IPS DF 19.7 (cell line): ENCODE measurements at places on chromosomes 3 and 15.

GRCh38 chr3:8460815-8461456 is 40.7 kb upstream of the LMCD1 start:
- no peak for DNase-seq

DNA sequence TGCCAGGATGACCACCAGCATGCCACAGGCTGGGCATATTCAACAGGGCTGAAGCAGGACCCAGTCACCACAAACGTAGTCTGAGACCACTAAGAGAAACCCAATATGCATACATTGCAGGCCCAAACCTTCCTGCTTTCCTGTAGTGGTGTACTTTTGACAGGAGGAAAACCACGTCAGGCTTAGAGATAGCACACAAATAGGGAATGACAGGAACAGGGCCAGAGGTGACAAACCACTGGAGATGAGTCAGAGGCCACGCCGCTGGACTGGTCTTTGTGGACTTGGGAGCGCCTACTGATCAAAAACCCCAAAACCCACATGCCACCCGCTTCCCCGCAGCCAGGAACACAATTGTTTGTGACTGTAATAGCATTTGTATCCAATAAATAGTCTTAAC is 3.6 kb upstream of the EFCAB12 start:
- no peak for DNase-seq

DNA sequence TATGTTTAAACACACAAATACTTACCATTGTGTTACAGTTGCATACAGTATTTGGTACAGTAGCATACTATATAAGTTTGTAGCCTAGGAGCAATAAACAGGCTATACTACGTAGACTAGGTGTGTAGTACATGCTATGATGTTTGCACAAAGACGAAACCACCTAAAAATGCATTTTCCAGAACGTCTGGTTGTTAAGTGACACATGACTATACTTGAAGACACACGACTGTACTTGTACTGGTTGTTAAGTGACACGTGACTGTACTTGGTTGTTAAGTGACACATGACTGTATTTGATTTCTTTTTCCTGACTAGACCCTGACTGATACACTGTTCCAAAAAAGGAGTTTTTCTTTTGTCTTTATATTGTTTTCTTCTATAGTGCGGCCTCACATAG is 34.1 kb downstream of the RAB8B start:
- no peak for DNase-seq

DNA sequence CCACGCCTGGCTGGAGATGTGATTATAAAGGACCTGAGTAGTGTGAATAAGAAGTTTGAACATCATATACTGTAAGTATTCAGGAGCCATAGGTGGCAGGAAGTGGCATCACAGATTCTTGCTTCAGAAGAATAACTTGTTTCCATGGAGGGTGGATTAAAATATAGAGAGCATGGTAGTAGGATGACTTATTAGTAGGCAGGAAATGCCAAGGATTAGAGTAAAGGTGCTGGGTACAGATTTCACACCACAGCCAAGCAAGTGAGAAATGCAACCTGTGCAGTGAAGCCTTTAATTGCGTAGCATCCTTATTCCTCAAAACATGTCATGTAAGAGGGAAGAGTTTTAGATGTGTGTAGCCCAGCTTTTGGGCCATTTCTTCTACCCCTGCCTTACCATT is 30.8 kb downstream of the IFT122 start:
- no peak for DNase-seq

GRCh38 chr3:182597621-182598041 is 195.7 kb upstream of the ATP11B start:
- no peak for DNase-seq

DNA sequence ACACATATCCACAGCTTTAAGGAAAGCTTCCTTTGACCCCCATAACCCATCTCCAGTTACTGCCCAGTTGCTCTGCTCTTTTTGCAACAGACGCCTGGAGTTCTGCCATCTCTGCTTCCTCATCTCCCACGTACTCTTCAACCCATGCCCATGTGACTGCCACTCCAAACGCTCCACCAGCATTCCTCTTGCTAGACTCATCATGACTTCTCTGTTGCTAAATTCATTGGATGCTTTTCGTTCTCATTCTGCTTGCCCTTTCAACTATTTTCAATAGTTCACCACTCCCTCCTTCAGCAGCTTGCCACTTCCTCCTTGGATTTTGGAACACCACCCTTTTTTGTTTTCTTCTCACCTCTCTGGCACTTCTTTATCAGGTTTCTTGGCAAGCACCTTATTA is 2.7 kb upstream of the KNSTRN start:
- no peak for DNase-seq

GRCh38 chr3:58754074-58754473 is 87.5 kb upstream of the FAM3D start:
- DNase-seq, result no peak

GRCh38 chr3:102354818-102355515 is 79.8 kb upstream of the ZPLD1 start:
- no peak for DNase-seq

DNA sequence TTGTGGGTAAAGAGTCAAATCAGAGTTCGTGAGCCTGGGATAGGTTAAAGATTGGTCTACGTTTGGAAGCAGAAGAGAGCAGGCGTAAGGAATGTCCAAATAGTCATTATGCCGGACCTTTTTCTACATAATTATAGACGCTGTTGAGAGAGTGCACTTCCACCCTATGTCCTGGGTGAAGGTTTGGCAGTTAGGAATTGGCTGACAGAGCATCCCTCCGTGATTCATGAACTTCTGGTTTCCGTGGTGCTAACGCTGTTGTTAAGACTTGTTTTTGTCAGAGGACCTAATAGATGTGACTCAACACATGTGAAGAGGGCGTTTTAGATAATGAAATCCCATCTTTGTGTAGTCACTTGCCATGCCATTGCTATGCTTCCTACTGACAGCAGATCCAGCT is 1.1 kb downstream of the EAF1 start:
- DNase-seq, result no peak

DNA sequence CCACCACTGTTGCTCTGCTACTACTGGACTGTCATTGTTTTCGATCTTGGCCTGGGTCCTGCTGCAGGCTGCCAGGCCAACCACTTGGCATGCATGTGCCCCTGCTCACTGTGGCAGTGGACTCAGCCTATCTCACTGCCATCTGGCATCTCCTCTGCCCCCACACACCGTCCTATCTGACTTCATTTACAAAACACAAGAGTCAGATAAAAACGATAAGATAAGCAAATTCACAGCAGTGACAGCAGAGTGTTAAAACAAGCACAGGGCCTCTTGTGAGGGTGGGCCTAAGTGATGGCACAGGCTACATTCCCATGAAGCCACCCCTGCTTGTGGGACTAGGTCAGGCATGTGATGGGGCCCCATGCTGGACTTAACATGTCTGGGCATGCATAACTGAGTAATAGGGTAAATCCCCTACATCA is 68.1 kb downstream of the CRYGS start:
- DNase-seq, result no peak

DNA sequence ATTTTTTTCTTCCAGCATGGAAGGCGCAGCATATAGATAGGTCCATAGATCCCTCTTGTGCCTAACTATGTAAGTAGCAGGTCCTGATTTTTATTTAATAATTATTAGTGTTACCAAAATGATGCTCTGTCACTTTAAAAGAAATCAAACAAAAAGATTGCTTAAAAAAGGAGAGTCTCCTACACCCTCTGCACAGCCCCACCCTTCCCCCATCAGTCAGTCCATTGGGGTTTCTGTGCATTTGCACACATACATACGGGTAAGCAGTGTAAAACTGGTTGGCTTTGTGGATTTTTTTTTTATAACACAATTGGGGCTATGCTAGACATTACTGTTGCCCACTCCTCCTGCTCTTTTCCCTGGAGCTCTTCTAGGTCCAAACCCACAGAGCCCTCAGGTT is 7.0 kb upstream of the RPP14 start:
- no peak for DNase-seq

DNA sequence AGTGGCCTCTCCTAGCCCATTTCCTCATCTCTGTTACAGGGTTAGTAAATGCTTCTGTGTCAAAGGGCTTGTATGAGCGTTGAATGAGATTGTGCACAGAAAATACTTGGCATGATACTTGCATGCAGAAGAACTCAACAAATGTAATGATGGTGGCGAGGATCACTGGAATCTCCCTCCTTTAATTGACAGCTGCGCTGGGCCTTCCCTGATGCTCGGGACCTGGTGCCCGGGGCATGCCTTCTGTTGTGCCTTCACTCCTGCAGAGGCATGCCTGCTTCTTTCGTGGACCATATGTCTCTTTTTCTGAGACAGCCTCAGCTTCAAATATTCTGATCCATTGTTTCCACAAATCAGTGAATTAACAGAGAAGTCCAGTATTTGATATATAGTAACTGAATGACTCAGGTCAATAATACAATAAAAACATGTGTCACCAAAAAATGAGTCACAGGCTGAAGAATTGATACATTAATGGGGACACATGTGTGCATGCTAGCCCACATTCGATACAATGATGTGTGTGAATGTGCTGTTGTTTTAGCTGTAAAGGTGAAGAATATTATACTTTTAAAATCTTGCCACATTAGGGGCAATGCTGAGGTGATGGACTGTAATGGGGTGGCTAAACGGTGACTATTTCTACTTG is 243.3 kb upstream of the TBL1XR1 start:
- no peak for DNase-seq
